Pericardium fibroblast (primary cell): ENCODE measurements at places on chromosomes 4 and X. TPM values are rescaled to one million over a fixed set of nuclear protein-coding genes. Genes with fewer than 3 reads are reported as not detected.

The GPM6B gene
- total RNA-seq: 28.6 and 28.8 TPM in 2 replicates

The MAGIX gene
- total RNA-seq: 0.93 and 1.0 TPM in 2 replicates

The TMEM156 gene
- 0.35 TPM in 1 of 2 replicates, not detected in the other for total RNA-seq

The IQSEC2 gene
- 11.7 and 25.5 TPM in 2 replicates for total RNA-seq

The ITIH6 gene
- not detected in 2 replicates for total RNA-seq

The HS3ST1 gene
- 0.12 TPM in 1 of 2 replicates, not detected in the other for total RNA-seq

The CENPU gene
- 0.34 and 0.70 TPM in 2 replicates for total RNA-seq

The FGFRL1 gene
- 36.3 and 44.0 TPM in 2 replicates for total RNA-seq

The MAMLD1 gene
- 3.7 and 9.0 TPM in 2 replicates for total RNA-seq

The F9 gene
- not detected in 2 replicates for total RNA-seq

The SLC25A53 gene
- total RNA-seq: 3.6 and 5.5 TPM in 2 replicates

The CSAG3 gene
- total RNA-seq: not detected in 2 replicates

The ZRSR2 gene
- 3.3 and 4.1 TPM in 2 replicates for total RNA-seq

The HHIP gene
- 8.8 and 13.4 TPM in 2 replicates for total RNA-seq
